M059J (cell line): ENCODE measurements at places on chromosomes 6 and 20. TPM values are rescaled to one million over a fixed set of nuclear protein-coding genes. Genes with fewer than 3 reads are reported as not detected.

MAK gene
- total RNA-seq = 0.20 and 0.44 TPM in 2 replicates

TGM2 gene
- 76.6 and 108 TPM in 2 replicates for total RNA-seq

ZSCAN26 gene
- total RNA-seq = 18.0 and 30.6 TPM in 2 replicates

GRCh38 chr6:52303178-52303577 is 18.6 kb upstream of the MCM3 start:
- no peak for DNase-seq

DNA sequence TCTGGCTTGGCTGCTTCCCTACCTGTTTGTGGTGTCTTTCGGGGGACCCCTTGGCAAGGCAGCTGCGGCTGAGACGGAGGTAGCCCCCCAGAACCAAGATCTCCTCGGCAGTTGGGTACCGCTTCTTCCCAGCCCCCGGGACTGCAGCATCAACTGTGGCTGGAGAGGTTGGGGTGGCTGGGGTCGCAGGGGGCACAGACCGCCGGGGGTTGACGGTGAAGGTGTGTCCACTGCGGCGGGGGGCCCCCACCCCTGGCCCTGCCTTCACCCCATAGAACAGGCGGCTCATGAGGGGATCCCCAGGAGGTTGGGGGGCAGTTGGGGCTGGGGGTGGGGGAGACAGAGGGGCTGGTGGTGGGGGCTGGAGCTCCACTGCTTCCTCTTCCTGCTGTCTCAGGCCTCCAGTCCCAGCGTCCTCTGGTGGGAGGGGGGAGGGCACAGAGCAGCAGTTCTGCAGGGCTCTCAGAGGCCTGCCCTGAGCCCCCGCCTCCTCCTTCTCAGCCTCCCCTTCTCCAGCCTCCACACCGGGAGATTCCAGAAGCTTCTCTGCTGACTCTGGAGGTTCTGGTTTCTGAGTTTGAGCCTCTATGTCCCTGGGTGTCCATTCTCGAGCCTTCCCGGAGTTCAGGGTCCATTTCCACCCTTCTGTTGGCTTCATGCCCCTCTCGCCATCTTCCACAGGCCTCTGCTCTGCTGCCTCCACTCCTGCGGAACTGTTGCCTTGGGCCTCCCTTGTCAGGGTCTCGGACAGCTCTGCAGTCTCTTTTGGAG is 1.9 kb downstream of the PPP1R18 start:
- DNase-seq = peak; percentile 48

GRCh38 chr6:55866128-55866527 is 9.3 kb downstream of the BMP5 start:
- DNase-seq = peak; percentile 64
